NCI-H526 treated with DMSO at 0.1 percent for 48 hours (cell line): ENCODE measurements at places on chromosomes 5 and 9.

DNA sequence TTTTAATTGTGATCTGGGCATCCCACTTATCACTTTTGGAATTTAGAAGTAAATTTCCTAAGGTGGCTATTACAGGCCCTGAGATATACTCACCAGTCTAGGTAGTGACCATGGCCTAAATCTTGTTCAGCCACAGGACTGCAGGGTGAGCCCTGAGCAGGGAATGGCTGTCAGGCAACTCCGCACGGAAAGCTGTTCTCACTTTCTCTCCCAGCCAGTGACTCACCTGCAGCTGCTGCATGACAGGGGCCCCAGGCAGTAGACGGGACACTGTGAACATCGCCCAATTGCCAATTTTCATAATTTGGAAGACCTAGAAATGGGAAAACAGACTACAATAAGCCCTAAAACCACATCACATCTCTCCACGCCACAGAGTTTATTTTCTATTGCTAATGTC, 69.6 kb upstream of the TAF1L start:
- no peak for DNase-seq

DNA sequence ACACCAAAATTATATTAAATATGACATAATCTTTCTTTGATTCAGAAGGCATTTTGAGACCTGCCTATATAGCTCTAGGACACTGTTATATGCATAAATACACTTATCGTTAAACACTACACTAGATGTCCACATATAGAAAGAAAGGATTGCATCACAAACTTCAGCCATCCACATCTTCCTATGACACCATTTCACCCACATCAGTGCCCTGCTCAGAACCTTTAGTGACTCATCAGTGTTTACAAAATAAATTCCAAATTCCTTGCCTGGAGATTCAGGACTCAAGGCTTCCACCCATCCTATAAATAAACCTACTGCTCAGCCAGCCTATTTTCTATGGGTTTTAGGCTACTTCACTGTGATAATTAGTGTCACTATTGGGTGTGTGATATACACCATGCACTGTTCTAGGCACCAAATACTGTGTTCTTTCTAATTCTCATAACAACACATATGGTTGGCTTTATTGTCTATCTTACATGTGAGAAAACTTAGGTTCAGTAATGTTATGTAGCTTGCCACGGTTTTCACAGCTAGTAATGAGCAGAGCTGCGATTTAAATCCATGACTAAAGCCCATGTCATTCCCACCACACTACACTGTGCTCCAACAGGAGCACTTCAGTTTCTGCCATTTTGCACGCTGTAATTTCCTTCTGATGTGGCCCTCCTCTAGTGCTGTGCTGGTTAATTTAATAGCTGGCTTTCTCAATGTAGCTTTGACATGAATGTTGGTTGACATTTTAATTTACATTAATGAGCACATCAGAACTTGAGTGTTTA, 103.3 kb downstream of the SREK1 start:
- DNase-seq: no peak

DNA sequence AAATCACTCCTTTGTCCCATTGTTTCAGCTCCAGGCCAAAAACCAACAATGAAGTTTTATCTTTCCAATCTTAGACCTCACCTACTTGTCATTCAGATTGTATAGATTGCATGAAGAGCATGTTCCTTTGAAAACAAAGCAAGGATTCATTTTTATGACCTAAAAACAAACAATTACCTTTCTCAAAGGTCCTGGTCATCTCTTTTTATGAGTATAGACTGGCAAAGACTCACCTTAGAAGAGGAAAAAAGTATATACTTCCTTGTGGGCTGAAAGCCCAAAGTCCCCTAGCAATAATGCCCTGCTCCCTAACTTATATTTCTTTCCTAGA, 28.4 kb upstream of the TLE1 start:
- peak; percentile 1 for DNase-seq

GRCh38 chr5:68476854-68477253, 261.3 kb downstream of the PIK3R1 start:
- DNase-seq: no peak

GRCh38 chr9:77597057-77597456, 51.1 kb downstream of the GNA14 start:
- DNase-seq: no peak

- DNase-seq: no peak
These were observed 89.5 kb downstream of the MAN2A1 start for GRCh38 chr5:109779036-109779735.

DNA sequence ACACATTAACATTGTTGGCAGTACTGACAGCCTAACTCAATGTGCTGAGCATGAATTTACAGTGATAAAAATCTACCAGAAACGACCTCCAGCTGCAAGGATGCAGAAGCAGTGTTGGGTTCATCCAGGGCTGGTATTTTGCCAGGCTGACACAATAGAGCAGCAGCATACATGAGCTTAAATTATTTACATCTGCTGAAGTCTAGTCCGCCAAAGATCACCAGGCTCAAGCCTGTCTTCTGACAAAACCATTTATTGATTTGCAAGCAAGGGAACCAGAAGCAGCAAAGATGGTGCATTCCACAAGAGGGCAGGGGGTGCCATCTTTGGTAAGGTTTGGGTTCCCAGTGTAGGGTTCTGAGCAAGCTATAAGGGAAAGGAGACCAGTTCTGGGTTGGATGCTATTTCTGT, 8.7 kb upstream of the C5orf34 start:
- DNase-seq: no peak

DNA sequence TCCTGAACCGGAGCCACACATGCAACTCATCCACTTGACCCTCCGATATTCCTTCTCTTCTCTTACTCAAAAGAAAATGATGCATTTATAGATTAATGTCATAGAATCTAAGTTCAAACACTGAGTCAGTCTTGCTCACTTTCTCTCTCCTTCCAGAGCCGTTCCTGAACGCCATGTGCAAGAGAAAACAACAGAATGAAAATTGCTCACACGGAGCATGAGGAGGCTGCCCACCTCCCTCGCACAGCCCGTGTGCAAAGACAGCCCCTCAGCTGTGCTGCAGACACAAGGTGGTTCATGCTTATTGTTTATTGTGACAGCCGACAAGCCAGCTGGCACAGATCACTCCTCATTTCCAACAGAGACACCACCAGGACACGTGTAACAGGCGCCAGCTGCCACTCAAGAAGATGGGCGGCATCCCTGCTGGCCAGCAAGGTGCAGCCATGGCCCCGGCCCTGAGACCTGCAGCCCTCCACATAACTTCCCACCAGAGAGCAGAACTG, 290.8 kb downstream of the GLIS3 start:
- DNase-seq: no peak

- DNase-seq: no peak
These were observed 187.5 kb downstream of the MED10 start for GRCh38 chr5:6190838-6191237.

- DNase-seq: no peak
These were observed 27.9 kb upstream of the TLE1 start for GRCh38 chr9:81717061-81717746.

- no peak for DNase-seq
These were observed 53.2 kb downstream of the DENND1A start for GRCh38 chr9:123876750-123877149.

DNA sequence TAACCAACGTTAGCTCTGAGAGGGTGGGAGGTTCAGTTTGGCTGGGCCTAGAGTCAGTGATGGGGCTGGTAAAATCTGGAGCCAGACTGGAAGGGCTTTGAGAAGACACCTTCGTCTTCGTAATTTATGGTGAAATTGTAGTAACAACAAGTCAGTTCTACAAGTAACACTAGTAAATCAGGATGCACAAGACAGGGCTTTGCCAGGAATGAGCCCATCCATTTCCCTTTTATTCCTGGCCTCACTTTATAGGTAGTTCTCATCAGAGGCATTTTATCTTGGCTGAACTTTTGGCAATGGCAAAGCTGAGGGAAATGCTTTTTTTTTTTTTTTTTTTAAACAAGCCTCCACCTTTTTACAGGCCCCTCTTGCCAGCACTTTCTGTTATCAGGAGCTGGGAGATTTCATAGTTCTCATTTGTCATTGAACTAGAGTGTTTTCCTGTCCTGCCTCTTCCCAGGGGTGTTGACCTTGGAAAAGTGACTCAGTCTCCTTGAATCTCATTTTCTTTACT, 110.5 kb upstream of the KLF4 start:
- no peak for DNase-seq
